ENCODE measurements at places on chromosomes 2 and 18.

GRCh38 chr2:66240286-66240685 is 194.6 kb upstream of the MEIS1 start:
- DNase-seq = no peak

DNA sequence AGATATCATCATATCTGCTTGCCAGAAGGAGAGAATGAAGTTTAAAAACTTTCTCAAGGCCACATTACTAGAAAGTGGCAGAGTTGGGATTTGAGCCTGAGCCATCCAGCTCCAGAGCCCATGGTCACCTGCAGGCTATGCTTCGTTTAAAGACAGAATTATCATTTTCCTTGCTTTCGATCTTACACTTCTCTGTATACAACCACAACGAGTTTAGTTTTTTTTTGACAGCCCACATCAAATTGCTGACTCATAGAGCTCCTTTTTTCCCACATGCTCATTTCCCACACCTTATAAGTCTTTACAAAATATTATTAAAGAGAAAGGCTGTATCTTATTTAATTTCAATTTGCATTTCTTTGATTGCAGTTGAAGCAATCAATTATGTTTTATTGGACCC is 6.5 kb downstream of the PLEK start:
- DNase-seq = no peak

- no peak for DNase-seq
Measured at GRCh38 chr2:44247924-44248323, 27.4 kb upstream of the SLC3A1 start.

- no peak for DNase-seq
Measured at GRCh38 chr18:35968278-35968880, 4.1 kb upstream of the RMP24 start.

DNA sequence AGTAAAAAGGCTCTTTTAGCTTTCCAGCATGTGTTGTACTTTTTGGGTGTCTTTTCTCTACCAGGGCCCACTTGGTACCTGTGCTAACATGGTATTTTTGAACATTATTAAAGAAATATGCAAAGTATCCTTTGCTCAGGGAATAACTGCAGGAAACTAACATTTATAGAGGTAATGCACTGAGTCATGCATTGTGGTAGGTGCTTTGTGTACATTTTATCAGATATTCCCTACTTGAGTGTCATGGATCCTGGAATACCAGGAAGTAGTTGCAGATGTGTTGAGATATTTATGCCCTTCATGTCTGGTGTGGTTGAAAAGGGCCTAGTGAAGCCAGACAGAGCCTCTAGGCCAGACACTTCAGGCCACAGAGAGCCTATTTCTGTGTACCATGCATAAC is 215.5 kb upstream of the CYRIA start:
- no peak for DNase-seq

GRCh38 chr2:99708231-99708630 is 218.4 kb upstream of the REV1 start:
- DNase-seq = no peak
